Activated CD8-positive, alpha-beta memory T cell treated with anti-CD3 and anti-CD28 coated beads for 1 hour (primary cell): ENCODE measurements at places on chromosomes 7 and 10.

DNA sequence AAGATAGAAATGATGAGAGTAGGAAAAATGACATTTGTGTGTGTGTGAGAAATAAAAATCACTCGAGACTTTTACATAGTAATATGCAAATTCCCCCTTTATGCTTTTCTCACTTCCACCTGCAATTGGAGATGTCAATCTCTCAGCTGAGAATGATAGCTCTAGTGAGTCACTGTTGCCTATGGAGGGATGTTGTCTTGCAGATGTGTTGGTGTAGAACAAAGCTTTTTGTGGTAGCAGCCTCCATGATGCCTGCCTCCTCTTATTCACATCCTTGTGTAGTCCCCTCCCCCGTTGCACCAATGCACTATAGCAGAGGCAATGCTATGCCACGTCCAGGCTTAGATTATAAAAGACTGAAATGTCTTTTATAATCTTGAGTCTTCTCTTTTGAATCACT lies 33.8 kb downstream of the SPAG6 start:
- DNase-seq, result no peak

DNA sequence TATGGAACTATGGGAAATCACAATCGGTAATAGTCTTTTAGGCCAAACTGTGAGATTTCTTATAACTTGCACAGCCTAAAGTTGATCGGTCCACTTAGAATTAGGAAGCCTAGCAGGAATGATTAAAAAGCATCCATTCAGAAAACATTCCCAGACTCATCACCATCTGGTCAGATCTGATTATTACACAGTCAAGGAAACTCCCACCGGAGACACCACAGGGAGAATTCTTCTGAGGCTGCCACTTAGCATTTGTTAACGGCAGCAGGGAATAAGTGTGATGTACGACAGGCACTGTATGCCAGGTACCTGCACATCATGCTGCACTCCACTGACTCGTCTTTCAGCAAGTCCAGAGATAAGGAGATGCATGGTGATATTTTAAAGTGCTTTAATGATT lies 227.6 kb upstream of the STEAP1 start:
- DNase-seq, result no peak

- DNase-seq, result no peak
These were observed 70.2 kb upstream of the FERD3L start for GRCh38 chr7:19215412-19215811.

- DNase-seq, result no peak
These were observed 57.9 kb downstream of the ZNF438 start for GRCh38 chr10:30973737-30974136.

DNA sequence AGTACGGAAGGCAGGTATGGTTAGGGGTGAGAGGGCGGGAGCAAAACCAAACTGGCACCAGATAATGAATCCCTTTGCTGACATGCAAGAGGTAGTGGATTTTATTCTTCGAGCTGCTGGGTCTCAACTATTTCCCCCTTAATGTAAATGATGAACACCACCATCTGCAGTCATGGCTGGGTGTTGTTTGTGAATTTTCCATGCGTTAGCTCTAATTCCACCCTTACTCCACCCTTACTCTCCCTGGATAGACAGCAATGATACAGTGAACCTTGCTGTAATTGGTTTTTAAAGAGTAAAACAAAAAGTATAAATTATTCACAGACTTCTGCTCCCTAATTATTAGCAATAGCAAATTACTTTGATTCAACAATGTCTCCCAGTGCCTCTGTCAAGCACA lies 74.5 kb upstream of the PDE1C start:
- DNase-seq, result no peak

DNA sequence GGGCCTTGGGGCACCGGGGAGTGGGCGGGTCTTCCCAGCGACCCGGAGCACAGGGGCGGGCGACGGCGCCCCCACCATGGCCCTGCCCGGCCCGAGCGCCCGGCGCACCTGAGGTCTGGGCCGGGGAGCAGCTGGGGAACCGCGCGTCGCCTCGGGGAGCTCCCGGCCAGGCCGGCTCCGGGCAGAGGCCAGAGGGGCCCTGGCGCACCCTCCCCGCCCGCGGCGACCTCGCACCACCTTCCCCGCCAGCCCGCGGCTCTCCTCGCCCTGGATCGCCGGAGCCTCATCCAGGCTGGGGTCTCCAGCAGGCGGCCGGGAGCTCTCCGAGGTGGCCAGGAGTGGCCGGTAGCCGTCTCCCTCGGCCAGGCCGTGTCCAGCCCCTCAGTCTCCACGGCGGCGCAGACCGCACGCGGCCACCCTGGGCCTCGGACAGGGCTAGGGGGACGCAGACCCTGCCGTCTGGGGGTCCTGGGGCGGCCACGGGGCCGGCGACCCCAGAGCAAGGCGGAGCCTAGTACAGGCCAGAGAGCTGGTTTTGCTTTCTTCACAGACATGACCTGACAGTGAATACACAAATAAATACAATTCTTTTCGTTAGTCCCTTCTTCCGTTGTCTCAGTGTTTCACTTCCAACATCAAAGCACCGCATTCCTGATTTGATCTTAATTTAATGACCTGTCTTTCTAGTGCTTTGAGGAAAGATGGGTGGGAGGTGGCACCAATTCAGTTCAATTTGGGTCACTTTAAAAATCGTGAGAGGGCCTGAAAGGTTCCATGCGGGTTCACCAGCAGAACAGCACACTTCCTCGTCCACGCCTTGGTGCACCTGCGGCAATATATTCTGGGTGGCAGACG lies 356.9 kb downstream of the DNAJB6 start:
- no peak for DNase-seq

- no peak for DNase-seq
These were observed 6.8 kb upstream of the IFIT1B start for GRCh38 chr10:89371079-89371478.
